ENCODE measurements at places on chromosomes 6 and 20. TPM values are rescaled to one million over a fixed set of nuclear protein-coding genes. Genes with fewer than 3 reads are reported as not detected.

DNA sequence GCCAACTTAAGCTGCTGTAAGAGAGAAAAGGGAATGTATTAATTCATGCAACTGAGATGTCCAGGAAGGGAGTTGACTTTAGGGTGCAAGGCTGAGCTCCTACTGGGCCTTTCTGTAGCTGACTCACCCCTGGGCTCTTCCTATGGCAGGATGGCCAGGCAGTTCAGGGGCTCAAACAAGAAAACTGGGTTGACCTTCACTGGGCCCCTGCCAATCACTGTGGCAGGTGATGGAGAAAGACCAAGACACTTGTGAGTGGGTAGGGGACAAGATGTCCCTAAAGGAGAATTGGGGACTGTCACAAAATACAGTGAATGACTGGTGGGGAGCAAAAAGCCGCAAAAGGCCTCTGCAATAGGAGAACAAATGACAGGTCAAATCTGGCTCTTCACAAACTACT is 21.5 kb upstream of the RALGAPA2 start:
- H3K36me3 ChIP-seq, result no peaks in the 10 kb centered on the region
- no peak overlapping the region for H3K4me3 ChIP-seq
- peaks cover 6% of the 10 kb centered on the region for H3K27me3 ChIP-seq

Gene DZANK1
- 4.6 TPM for polyA plus RNA-seq

Gene WFDC12
- not detected for polyA plus RNA-seq

Gene LY86
- not detected for polyA plus RNA-seq

Gene BMP5
- polyA plus RNA-seq, result 0.05 TPM

Gene NMBR
- not detected for polyA plus RNA-seq

DNA sequence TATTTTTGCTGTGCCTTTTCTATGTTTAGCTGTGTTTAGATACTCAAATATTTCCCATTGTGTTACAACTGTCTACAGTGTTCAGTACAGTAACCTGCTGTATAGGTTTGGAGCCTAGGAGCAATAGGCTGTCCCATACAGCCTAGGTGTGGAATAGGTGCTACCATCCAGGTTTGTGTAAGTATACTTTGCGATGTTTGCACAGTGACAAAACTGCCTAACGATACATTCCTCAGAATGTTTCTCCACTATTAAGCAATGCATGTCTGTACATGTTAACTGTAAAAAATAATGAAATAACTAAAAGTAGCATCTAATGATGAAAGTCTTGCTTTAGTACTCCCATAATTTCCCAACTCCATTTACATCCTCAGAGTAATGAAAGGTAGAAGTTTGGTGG is 46.0 kb downstream of the SERAC1 start:
- H3K4me1 ChIP-seq, result no peaks in the 10 kb centered on the region
- no peak overlapping the region for H3K27ac ChIP-seq
- peaks cover 42% of the 10 kb centered on the region for H3K36me3 ChIP-seq
- H3K27me3 ChIP-seq, result no peaks in the 10 kb centered on the region
- DNase-seq, result no peak

Gene HUS1B
- 0.30 TPM for polyA plus RNA-seq

DNA sequence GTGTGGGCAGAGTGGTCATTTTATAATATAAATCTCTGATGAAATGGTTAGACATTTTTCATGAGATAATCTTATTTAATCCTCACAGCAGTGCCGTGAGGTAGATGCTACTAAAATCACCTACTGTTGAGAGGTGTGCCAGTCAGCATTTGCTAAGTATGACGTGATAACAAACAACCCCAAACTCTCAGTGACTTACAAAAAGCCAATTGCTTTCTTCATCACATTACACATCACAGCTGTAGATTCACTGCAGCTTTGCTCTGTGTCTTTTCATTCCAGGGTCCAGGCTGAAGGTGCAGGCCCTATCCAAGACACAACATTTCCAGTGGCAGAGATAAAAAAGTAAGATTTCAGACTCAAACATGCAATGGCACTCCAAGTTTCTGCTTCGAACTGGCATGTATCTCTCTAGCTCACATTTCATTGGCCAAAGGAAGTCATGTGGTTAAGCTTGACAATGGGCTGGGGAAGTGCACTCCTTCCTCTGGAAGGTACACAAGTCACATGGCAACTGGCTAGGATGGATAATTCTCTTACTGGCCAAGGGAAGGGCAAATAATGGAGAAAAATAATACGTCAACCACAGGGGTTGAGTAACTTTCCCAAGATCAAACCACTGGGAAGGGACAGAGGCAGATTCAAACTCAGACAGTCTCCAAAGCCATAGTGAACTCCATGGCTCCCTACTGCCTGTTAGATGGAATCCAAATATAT is 69.5 kb upstream of the EPB41L1 start:
- H3K27me3 ChIP-seq, result peaks cover 5% of the 10 kb centered on the region
- no peak for DNase-seq
- H3K27ac ChIP-seq, result no peak overlapping the region
- H3K4me1 ChIP-seq, result no peaks in the 10 kb centered on the region

Gene FOXQ1
- polyA plus RNA-seq, result not detected

GRCh38 chr6:44390158-44390683 is 2.7 kb downstream of the CDC5L start:
- H3K27ac ChIP-seq, result no peak overlapping the region
- H3K36me3 ChIP-seq, result peaks cover 29% of the 10 kb centered on the region
- DNase-seq, result no peak
- H3K4me3 ChIP-seq, result no peak overlapping the region
- peaks cover 4% of the 10 kb centered on the region for H3K4me1 ChIP-seq

DNA sequence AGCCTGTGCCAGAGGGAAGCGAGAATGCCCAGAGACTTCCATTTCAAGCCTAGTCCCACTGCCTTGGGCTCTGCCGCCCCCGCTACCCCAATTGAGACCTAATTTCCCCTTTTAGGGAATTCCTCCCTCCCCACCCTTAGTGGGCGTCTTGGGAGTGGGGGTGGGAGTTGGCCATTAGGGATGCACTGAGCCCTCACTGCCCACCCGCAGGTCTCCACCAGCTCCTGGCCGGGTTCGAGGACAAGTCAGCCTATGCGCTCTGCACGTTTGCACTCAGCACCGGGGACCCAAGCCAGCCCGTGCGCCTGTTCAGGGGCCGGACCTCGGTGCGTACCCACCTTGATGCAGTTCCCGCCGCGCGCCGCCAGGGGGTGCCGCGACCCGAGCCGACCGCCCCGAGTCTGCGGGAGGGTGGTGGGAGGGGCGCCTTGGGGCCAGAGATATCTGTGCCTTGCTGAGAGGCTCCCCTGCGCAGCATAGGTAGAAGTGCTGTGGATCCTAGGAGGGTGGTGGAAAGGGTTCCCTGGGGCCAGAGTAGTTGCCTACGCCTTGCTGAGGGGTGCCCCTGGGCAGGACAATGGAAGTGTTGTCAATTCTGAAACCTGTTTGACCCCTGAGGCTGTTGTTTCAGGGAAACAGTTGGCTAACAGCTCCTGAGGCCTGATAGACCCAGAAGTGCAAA is 9.2 kb downstream of the ITPA start:
- H3K27ac ChIP-seq, result no peak overlapping the region
- no peaks in the 10 kb centered on the region for H3K27me3 ChIP-seq
- peak; percentile 95 for DNase-seq
- peaks cover 2% of the 10 kb centered on the region for H3K4me1 ChIP-seq
- peaks cover 28% of the 10 kb centered on the region for H3K36me3 ChIP-seq

Gene OR2J3
- polyA plus RNA-seq, result not detected

GRCh38 chr6:139538366-139538765 is 163.9 kb upstream of the CITED2 start:
- H3K36me3 ChIP-seq, result no peaks in the 10 kb centered on the region
- peaks cover 27% of the 10 kb centered on the region for H3K4me1 ChIP-seq
- H3K4me3 ChIP-seq, result no peak overlapping the region
- H3K27me3 ChIP-seq, result no peaks in the 10 kb centered on the region
- H3K27ac ChIP-seq, result no peak overlapping the region

GRCh38 chr6:158503846-158504245 is 56.0 kb upstream of the TMEM181 start:
- no peaks in the 10 kb centered on the region for H3K4me1 ChIP-seq
- H3K4me3 ChIP-seq, result no peak overlapping the region
- H3K27me3 ChIP-seq, result no peaks in the 10 kb centered on the region
- H3K27ac ChIP-seq, result no peak overlapping the region
- no peak for DNase-seq

GRCh38 chr6:149112976-149113375 is 204.5 kb upstream of the TAB2 start:
- DNase-seq, result no peak
- no peaks in the 10 kb centered on the region for H3K36me3 ChIP-seq
- no peaks in the 10 kb centered on the region for H3K4me1 ChIP-seq
- no peak overlapping the region for H3K4me3 ChIP-seq
- H3K27ac ChIP-seq, result no peak overlapping the region

Gene HLA-DOB
- polyA plus RNA-seq, result not detected

DNA sequence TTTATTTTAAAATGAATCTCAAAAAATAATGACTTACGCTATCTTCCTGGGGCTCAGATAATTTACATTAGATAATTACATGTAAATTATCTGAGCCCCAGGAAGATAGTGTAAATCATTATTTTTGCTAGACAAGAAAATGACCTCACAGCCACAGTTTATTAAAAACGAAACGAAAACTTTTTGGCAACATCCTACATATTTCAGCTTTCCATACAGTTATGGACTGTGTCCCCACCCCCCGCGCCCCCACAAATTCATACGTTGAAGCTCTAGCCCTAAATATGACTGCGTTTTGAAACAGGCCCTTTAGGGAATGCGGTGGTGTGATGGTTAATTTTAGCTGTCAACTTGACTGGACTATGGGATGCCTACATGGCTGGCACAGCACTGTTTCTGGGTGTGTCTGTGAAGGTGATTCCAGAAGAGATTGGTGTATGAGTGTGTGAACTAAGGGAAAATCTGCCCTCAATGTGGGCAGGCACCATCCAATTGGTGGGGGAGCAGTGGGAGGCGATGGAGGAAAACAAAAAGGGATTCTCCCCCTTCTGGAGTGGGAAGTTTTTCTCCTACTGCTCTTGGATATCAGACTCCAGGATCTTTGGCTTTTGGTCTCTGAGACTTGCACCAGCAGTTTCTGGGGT is 52.6 kb downstream of the TRPC4AP start:
- no peak overlapping the region for H3K4me3 ChIP-seq
- peaks cover 39% of the 10 kb centered on the region for H3K36me3 ChIP-seq
- H3K27ac ChIP-seq, result no peak overlapping the region
- no peak for DNase-seq
- H3K4me1 ChIP-seq, result no peaks in the 10 kb centered on the region

- no peak overlapping the region for H3K27ac ChIP-seq
- peaks cover 47% of the 10 kb centered on the region for H3K4me1 ChIP-seq
- no peak for DNase-seq
- H3K36me3 ChIP-seq, result no peaks in the 10 kb centered on the region
- H3K4me3 ChIP-seq, result no peak overlapping the region
- H3K27me3 ChIP-seq, result no peaks in the 10 kb centered on the region
Measured at GRCh38 chr6:43953256-43953655, 174.0 kb downstream of the MRPL14 start.

GRCh38 chr20:59458645-59459044 is 145.7 kb upstream of the PHACTR3 start:
- no peak for DNase-seq
- H3K4me3 ChIP-seq, result no peak overlapping the region
- no peak overlapping the region for H3K27ac ChIP-seq
- no peaks in the 10 kb centered on the region for H3K36me3 ChIP-seq
- peaks cover 14% of the 10 kb centered on the region for H3K4me1 ChIP-seq
- H3K27me3 ChIP-seq, result no peaks in the 10 kb centered on the region

Gene WRNIP1
- 49.0 TPM for polyA plus RNA-seq

DNA sequence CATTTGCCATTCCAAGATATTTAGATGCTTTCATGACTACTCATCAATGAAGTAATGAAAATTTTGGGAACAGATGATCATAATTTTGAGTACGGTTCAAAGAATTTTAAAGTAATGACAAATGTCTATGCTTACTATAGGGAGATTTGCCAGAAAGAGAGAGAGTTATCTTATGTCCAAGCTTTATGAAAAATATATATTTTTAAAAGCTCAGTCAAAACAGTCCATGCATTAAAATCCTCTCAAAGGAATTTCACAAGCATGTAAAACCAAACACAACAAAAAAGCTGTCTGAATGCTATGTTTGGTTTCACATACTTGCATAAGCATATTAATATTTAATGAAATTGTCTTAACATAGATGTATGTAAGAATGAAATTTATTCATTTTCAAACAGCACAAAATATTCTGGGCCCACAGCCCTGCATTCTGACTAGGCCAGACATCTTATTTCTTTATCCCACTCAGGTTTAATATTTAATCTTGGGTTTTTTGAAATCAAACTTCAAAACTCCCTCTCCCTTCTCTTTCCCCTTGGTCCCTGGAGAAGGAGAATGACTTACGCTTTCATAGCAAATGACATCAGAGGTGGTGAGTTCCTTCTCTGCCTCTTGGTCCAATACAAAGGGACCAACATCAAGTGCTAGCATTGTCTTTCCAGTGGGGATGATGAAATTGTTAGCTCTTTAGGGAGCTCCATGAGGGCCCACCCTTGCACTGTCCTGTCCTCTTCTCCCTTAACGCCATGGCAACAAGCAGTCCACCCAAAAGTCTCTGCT is 94.2 kb downstream of the ADAT2 start:
- no peak overlapping the region for H3K27ac ChIP-seq
- H3K36me3 ChIP-seq, result no peaks in the 10 kb centered on the region

Gene ZSCAN23
- polyA plus RNA-seq, result 2.0 TPM

Gene SAPCD1
- polyA plus RNA-seq, result 6.3 TPM

- no peak overlapping the region for H3K27ac ChIP-seq
- H3K4me1 ChIP-seq, result no peaks in the 10 kb centered on the region
- H3K4me3 ChIP-seq, result no peak overlapping the region
- no peaks in the 10 kb centered on the region for H3K36me3 ChIP-seq
- DNase-seq, result no peak
- no peaks in the 10 kb centered on the region for H3K27me3 ChIP-seq
Measured at GRCh38 chr20:4275581-4276088, 260.3 kb upstream of the RNF24 start.

- peaks cover 12% of the 10 kb centered on the region for H3K4me1 ChIP-seq
- H3K27me3 ChIP-seq, result no peaks in the 10 kb centered on the region
Measured at GRCh38 chr6:140641412-140641811, 1267.0 kb upstream of the CITED2 start.

Gene AVP
- polyA plus RNA-seq, result not detected

GRCh38 chr6:157699777-157700636 is 123.0 kb upstream of the SNX9 start:
- no peak overlapping the region for H3K4me3 ChIP-seq
- DNase-seq, result no peak
- H3K27me3 ChIP-seq, result no peaks in the 10 kb centered on the region
- H3K27ac ChIP-seq, result no peak overlapping the region
- no peaks in the 10 kb centered on the region for H3K4me1 ChIP-seq

Gene SOBP
- polyA plus RNA-seq, result 0.21 TPM

- H3K27me3 ChIP-seq, result peaks cover 5% of the 10 kb centered on the region
- no peaks in the 10 kb centered on the region for H3K36me3 ChIP-seq
- DNase-seq, result no peak
- H3K4me1 ChIP-seq, result no peaks in the 10 kb centered on the region
- H3K27ac ChIP-seq, result no peak within 1 kb of the TSS
Measured at GRCh38 chr20:45701873-45702272, at the start of gene WFDC13. Gene WFDC13 (plus strand): TSS chr20:45702038. CDS start chr20:45702124, 86 bp downstream.
